Activated CD4-positive, alpha-beta memory T cell treated with anti-CD3 and anti-CD28 coated beads for 36 hours (primary cell): ENCODE measurements at places on chromosomes 1 and 21. TPM values are rescaled to one million over a fixed set of nuclear protein-coding genes. Genes with fewer than 3 reads are reported as not detected.

Gene CTBS
- total RNA-seq, result 24.2 TPM

Gene ANGPTL3
- not detected for total RNA-seq

Gene MIXL1
- not detected for total RNA-seq

Gene CD84
- total RNA-seq, result 20.2 TPM

Gene S100A9
- not detected for total RNA-seq

Gene KRTAP21-2
- not detected for total RNA-seq
